ENCODE measurements at places on chromosomes 5 and 9.

DNA sequence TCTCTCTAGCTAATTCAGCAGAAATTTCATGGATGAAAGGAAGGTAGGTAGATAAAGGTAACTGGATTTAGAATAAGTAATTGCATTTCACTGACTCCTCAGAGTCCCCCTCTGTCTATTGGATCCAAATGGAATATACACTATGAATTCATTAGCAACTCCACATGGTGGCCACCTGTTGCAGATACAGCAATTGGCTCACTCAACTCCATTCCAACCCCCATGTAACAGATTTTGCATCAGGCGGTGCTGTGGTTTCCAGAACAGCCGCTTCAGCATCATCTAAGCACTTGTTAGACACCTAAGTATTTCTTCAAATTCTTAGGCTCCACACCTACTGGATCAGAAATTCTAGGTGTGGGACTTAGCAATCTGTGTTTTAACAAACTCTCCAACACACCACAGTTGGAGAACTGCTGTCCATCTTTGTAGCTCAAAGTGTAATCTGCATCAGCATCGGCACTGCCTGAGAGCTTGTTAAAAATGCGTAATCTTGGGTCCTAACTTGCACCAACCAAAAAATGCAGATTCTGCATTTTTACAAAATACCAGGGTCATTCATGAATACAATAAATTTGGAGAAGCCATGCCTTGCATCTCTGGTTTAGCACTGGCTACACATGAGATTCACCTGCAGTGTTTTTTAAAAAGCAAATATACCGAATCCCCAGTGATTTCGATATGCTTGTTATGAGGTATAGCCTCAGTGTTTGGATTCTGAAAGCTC lies 413.8 kb upstream of the CD180 start:
- no peak for DNase-seq

- DNase-seq, result no peak
Observed at GRCh38 chr9:70574151-70574837, 159.8 kb upstream of the KLF9 start.

GRCh38 chr5:154630410-154630809 lies 124.8 kb upstream of the LARP1 start:
- DNase-seq, result no peak

DNA sequence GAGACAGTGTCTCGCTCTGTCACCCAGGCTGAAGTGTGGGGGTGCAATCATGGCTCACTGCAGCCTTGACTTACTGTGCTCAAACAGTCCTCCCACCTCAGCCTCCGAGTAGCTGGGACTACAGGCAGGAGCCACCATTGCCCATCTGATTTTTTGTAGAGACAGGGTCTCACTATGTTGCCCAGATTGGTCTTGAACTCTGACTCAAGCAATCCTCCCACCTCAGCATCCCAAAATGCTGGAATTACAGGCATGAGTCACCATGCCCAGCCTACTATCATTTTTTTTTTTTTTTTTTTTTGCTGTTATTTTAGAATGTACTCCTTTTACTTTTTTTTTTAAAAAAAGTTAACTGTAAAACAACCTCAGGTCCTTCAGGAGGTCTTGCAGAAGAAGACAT lies 449.0 kb downstream of the CCDC171 start:
- no peak for DNase-seq

GRCh38 chr5:171580502-171581265 lies 161.2 kb downstream of the FGF18 start:
- DNase-seq, result no peak

DNA sequence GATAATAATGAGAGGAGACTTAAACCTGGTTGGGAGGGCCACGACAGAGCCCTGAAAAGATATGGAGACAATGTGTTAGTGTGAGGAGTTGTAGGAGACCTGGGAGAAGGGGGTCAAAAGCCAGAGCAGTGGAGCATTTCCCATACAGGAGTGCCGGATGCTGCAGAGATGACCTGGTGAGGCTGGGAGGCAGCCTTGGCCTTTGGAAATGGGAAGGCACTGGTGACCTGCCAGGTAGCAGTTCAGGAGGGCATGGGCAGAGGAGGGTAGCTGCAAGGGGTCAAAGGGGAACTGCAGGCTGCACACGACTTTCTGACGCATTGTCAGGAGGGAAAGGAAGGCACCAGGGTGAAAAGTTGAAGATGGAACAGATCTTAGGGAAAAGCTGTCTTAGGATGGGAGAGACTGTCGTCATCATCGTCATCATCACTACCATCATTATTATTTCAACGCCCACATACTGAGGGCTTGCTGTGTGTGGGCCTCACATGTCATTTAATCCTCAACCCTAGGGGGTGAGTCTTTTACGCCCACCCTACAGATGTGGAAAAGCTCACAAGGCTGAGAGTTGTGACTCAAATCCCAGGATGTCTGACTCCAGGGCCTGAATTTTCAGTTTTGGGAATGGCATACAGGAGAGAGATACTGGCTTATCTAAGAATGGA lies 13.3 kb downstream of the ARAP3 start:
- DNase-seq, result no peak

DNA sequence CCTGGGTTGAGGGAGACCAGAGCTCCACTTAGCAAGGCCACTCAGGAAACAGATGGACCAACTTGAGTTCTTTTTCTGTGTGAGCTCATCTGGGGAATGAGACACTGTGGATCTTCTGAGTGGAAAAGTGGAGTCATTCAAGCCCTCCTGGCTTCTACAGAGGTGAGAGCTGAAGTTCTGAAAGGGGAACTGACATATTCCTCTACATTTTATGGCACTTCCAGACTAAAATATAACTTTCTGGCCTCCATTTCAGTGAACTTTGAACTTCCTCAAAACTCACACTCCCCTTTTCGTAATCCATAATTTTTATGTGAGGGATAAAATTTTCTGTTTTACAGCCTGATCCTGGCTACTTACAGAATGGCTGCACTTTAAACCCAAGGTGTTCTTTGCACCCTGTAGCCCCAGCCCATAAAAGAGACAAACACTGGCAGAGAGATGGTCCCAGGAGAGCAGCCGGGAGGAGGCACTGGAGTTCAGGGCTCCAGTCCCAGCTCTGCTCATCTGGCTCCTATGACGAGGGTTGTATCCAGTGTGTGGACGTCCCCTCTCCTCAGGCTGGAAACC lies 10.8 kb downstream of the SPAAR start:
- no peak for DNase-seq

- no peak for DNase-seq
Observed at GRCh38 chr9:109812818-109813281, 32.9 kb downstream of the PALM2AKAP2 start.

- no peak for DNase-seq
Observed at GRCh38 chr5:96478983-96479382, 45.9 kb upstream of the PCSK1 start.

DNA sequence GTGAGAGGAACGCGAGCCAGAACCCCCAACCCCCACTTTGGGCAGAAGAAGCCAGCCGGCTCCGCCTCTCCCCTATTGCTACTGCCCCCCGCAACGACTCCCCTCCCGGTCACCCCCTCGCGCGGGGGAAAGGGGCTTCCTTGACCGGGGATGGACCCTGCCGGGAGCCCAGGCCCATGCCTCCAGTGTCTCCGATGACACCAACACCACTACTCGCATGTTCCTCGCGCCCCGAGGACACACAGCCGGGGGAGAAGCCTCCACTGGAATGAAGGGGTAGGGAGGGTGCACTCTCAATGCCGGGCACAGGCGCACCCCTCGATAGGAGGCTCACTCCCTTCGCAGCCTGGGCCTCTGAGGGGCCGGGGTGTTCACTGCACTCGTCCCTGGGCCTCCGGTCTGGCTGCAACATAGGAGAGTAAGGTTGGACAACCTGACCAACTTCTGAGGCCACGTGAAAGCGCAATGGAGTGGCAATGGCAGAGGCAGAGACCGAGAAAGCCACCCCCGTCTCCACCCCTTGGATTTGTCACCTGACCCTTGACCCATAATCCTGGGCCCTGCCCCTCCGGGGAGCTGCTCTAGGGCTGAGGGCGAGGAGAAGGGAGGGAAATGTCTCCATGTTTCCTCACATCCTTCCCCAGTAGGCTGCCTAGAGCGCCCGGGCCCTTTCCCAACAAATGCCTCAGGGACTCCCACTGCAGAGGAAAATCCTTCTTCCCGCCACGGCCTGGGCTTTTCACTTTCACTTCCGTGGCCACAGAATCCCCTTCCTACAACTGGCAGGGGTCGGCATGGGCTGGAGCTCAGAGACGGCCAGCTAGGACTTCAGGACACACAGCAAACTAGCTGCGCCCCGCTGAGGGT lies 1.1 kb upstream of the CNTFR start:
- no peak for DNase-seq

- no peak for DNase-seq
Observed at GRCh38 chr5:87867281-87867680, 401.4 kb downstream of the TMEM161B start.

DNA sequence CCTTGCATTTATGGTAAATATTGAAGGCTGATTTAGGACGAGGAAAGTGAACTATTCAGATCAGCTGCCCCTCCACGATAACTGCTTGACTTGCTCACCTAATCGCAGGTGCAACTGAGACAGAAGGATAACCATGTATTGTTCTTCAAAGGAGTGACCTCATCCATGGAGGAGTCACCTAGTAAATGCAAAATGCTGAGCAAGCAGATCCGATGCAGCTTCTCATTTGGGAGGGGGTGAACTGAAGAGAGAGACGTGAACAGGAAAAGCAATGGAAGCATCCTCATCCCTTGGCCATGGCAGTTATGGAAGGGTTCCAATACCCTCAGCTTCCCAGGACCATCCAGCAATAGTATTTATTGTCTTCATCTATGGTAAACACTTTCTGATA lies 47.5 kb downstream of the RASGRF2 start:
- no peak for DNase-seq

DNA sequence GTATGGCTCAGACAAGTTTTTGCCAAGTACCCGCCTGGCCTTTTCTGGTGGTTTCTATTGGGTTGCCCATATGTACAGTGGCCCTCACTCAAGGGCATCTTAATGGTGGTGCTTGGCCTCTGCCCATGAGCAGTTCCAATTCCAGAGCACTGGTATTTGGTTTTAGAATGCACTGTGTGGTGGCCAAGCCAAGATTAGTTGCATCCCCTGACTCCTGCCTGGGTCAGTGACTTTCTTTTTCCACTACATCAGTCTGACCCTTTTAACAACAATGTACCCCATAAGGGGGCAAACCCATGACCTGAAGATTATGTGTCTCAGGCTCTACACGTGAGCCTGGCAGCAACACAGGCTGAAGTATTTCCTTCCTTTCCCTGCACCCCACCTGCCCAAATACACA lies 34.2 kb downstream of the NPR3 start:
- DNase-seq, result peak; percentile 33

DNA sequence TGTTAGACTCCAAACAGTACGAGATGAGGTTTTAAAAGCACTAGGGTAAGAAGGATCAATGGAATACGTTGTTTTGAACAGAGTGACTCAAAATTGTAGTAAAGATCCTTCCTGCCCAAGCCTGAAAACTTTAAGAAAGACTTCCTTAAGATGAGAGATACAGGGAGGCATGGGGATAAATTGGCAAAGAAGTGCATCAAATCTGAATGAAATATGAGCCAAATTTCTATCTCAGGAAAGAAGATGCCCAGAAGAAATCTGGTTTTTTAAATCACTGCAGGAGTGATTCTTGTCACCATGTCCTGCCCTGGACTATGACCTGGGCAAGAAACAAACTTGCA lies 14.9 kb downstream of the FCN2 start:
- no peak for DNase-seq

DNA sequence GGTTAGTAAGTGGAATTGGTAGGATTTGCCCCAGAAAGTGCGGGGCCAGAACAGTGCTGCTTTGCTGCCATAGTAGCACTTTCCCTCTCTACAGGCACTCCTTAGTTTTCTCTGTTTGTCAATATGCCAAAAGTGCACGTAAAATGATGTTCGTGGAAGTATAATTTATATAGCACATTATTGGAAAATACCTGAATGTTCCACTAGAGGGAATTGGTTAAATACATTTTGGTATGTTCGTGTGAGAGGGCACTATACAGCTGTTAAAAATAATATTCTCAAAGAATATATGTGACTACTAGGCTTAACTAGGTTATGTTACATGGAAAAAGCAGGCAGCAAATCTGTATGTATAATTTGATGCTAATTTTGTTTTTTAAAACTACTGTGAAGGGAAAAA lies 184.0 kb upstream of the GDNF start:
- DNase-seq, result no peak

GRCh38 chr9:35748858-35749514 lies at the start of the genes GBA2 and RGP1:
Gene GBA2, minus strand, starts transcription at chr9:35749228. Its CDS starts 524 bp downstream, at chr9:35748704.
Gene RGP1, plus strand, starts transcription at chr9:35749287. Its CDS starts 469 bp downstream, at chr9:35749756.
- DNase-seq, result peak; percentile 89

GRCh38 chr9:134306636-134307600 lies 19.3 kb upstream of the RXRA start:
- peak; percentile 48 for DNase-seq

- no peak for DNase-seq
Observed at GRCh38 chr5:160042671-160043070, 33.7 kb downstream of the TTC1 start.

DNA sequence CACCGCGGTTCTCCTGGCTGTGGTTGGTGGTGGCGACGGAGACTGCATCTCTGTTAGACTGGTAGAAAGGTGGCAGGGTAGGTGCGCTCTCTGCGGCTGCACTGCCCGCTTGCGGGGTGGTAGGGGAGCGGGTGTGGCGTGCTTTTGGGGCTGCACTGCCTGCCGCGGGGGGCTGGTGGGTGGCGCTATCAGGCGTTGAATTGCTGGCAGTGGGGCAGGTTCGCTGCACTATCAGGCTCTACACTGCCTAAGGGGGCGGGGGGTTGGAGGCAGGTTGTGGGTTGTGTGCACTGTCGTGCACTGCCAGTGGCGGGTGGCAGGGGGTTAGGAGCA lies 21.0 kb upstream of the TRIM52 start:
- no peak for DNase-seq

GRCh38 chr9:93303806-93304573 lies 120.1 kb downstream of the WNK2 start:
- DNase-seq, result no peak

DNA sequence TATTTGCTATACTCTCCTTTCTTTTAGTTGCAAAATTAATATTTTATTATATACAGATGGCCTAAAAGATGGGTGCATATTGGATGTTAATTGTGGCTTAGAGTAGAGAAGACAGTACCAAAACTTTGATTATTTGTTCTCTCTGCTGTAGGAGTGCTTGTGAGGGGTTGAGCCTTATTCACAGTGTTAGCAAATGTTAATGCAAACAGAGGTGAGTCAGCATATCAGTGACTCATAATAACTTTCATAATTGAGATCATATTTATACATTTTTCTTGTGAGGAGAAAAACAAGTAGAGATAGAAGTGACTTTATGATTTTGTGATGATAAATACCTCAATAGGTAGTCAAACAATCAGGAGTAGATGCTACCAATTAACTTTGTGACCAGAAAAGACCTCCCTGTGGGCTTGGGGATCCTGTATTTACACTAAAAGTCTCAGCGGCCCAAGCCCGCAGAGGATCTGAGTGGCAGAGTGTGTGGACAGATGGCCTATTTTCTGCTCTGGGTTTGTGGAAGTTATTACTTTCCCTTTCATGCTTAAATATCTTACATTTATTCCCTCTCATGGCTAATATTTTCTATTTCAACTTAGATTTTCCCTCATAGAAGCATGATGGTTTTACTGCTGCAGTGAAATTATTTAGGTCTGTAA lies 226.5 kb downstream of the TAF11L14 start:
- no peak for DNase-seq

- no peak for DNase-seq
Observed at GRCh38 chr5:123964884-123965283, 452.9 kb downstream of the CSNK1G3 start.

GRCh38 chr5:158911693-158912363 lies 187.9 kb downstream of the EBF1 start:
- DNase-seq, result no peak

Data from heart left ventricle (tissue), 16 donors.